GM12892 (cell line): ENCODE measurements at places on chromosomes 2 and 18.
A peak's percentile ranks its signal among the peaks of the same experiment; 100 is the strongest.

DNA sequence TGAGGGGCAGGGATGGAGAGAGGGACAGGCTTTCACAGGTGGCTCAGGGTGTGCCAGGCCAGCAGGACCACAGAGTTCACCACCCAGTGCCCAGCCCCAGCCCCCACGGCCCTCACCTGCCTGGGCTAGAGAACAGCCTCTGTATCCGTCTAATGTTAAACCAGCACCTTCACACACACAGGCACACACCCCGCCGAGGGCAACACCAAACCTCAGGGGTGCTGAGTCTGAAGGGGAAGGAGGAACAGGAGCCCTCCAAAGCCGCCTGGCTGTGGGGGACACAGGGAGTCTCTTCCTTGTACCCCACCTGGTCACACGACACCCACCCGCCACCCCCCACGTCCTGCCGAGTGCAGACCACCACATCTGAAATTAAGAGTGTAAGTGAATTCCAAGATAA is 205.8 kb upstream of the SALL3 start:
- DNase-seq: no peak

DNA sequence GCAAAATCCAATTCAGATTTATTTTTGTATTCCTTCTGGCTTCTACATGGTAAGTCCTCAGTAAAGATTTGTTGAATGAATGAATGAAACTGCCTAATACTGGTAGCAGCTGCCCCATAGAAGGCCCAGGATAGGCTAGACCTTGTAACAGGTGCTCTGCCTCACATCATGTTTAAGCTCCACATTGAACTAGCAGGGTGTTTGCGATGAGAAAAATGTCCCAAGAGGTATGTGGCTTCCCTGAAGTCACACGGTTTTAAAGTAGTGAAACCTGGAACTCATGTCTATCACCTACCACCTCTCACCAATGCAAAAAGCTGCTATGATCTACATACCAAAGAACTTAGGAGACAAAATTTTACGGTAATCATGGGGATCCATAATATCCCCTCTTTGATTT is 765 bp upstream of the LHCGR start:
- DNase-seq: no peak

- DNase-seq: no peak
Observed at GRCh38 chr2:202100176-202100575, 27.1 kb downstream of the KIAA2012 start.

DNA sequence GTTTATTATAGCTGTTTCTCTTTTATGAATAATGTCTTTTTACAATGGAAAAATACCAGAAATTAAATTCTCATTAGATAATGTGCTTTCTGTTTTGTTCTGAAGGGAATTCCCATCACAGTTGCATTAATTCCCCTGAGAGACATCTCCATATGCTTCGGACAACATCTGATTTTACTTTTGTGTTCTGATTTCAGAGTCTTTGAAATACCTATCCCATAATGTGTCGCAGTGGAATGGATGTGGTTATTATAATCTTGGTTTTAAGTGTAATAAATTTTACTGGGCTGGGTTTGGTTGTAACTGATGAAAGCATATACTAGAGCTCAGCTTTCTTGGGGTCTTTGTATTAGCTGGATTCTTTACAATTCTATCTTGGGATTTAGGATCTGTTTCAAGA is 12.5 kb downstream of the SPTBN1 start:
- DNase-seq: no peak

- no peak for DNase-seq
Observed at GRCh38 chr2:37439131-37439642, 94.8 kb downstream of the QPCT start.

GRCh38 chr2:101987832-101988231 is 3.9 kb upstream of the IL1R2 start:
- no peak for DNase-seq

DNA sequence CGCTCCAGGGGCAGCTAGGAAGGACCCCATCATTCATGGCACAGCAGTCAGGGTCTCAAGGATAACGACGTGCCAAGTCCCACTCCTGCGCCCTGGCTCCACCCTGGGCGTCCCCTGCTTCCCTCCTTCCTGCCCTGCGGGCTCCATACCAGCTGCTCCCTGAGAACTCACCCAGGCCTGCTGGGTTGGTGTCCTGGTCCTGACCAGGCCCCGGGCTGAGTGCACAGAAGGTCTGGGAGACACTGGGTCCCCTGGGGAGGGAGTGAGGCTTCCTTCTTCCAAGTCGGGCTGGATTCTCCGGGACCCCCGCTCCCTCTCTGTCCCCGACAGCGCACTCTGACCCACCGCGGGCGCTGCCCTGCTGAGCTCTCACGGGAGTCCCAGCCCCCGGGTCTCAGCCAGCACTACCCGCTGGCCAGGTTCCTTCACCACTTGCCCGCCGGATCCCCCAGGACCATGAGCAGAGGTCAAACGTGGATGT is 160.2 kb downstream of the PXDN start:
- DNase-seq: no peak

GRCh38 chr2:12918835-12919445 is 202.2 kb downstream of the TRIB2 start:
- DNase-seq: no peak

GRCh38 chr2:168874368-168875054 is 15.7 kb downstream of the SPC25 start:
- no peak for DNase-seq

DNA sequence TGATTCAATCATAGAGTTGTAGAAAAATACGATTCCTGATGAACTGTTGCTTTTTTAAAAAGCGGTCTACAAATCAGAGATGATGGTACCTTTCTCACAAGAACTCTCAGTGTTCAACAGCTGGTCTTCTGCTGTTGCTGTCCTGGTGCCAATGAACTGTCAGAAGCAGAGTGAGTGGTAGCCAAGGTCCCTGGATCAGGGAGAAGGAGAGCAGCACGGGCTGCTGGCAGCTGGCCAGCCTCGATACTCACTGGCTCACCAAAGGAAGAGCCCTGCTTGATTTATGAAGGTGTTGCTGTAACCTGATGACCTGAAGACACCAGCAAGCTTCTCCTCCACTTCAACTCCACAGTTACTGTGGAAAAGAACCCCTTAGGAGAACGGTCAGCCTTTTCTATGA is 300.8 kb upstream of the SOX11 start:
- no peak for DNase-seq

- no peak for DNase-seq
Observed at GRCh38 chr2:44789971-44790721, 151.4 kb upstream of the SIX3 start.

GRCh38 chr2:223696719-223697118 is 94.6 kb upstream of the SCG2 start:
- no peak for DNase-seq

DNA sequence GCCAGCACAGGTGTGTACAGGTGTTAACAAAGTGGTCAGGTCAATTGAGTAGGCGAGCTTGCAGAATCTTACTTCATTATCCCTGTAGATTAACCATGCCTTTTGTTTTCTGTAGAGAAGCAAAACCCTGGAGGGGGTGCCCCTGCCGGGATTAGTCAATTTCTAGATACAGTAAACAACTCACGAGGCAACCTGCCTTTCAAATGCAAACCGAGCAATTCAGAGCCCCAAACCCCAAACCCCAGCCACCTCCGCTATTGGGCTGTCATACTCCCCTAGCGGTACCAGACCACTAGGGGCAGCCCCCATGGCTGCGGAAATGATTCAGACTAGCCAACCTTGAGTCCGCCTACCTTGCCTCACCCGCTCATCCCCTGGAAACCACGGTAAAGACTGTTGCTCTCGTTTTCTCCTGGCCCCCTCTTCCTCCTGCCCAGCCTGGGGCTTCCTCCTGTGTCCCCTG is 61.4 kb upstream of the KIF5C start:
- peak; percentile 63 for DNase-seq

DNA sequence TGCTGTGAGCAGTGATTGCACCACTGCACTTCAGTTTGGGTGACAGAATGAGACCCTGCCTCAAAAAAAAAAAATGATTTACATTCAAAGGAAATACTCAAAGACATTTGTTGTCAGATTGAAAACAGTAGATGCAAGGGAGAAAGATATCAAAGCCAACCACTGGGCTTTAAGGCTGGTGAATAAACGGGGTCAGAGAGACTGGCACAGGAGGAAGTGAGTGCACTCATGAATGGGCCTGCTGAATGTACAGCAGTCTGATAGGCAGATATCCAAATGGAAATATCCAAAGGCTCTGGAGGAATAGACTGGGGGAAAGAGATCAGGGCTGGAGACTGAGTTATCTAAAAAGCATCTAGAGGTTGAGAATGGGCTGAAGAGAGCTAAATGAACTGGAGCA is 10.9 kb downstream of the RNF125 start:
- no peak for DNase-seq

GRCh38 chr18:67151366-67151765 is 365.2 kb downstream of the DSEL start:
- no peak for DNase-seq

GRCh38 chr2:27162151-27163121 is 13.6 kb downstream of the TCF23 start:
- no peak for DNase-seq
